ENCODE measurements at places on chromosomes 7 and 10. TPM values are rescaled to one million over a fixed set of nuclear protein-coding genes. Genes with fewer than 3 reads are reported as not detected.

Gene TBXAS1
- 0.92 TPM for total RNA-seq

Gene DIP2C
- total RNA-seq = 8.4 TPM

Gene WIPF3
- total RNA-seq = under 0.01 TPM

Gene SPDYE2B
- not detected for total RNA-seq

Gene EBLN1
- not detected for total RNA-seq

Gene TCAF2
- total RNA-seq = 2.4 TPM

Gene CARD11
- total RNA-seq = 0.43 TPM

Gene CPVL
- total RNA-seq = 0.71 TPM
